Stimulated activated CD4-positive, alpha-beta T cell treated with anti-CD3 and anti-CD28 coated beads, TNF-alpha, amount 100 ng/mL, for 4 hours (primary cell): ENCODE measurements at places on chromosomes 4 and X.

- no peak for DNase-seq
Measured at GRCh38 chrX:13380211-13380610, 60.4 kb upstream of the ATXN3L start.

GRCh38 chr4:105712766-105713165, 4.2 kb downstream of the GSTCD start:
- DNase-seq, result no peak

DNA sequence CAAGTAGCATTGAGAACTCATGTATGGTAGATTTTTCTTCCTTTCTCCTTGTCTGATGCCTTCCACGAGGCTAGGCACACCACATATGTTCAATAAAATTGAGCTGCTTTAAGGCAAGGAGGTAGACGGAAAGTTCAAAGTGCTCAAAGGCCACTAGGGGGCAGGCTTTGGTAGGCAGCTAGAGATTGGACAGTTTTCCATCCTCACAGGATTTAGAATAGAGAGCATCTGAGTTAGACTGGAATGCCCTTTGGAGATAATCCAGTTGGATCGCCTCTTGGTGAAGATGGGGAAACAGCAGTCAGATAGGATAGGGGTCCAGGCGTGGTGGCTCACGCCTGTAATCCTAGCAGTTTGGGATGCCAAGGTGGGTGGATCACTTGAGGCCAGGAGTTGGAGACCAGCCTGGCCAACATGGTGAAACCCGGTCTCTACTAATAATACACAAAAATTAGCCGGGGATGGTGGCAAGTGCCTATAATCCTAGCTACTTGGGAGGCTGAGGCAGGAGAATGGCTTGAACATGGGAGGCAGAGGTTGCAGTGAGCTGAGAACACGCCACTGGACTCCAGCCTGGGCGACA, 30.4 kb downstream of the ELF4 start:
- peak; percentile 41 for DNase-seq

DNA sequence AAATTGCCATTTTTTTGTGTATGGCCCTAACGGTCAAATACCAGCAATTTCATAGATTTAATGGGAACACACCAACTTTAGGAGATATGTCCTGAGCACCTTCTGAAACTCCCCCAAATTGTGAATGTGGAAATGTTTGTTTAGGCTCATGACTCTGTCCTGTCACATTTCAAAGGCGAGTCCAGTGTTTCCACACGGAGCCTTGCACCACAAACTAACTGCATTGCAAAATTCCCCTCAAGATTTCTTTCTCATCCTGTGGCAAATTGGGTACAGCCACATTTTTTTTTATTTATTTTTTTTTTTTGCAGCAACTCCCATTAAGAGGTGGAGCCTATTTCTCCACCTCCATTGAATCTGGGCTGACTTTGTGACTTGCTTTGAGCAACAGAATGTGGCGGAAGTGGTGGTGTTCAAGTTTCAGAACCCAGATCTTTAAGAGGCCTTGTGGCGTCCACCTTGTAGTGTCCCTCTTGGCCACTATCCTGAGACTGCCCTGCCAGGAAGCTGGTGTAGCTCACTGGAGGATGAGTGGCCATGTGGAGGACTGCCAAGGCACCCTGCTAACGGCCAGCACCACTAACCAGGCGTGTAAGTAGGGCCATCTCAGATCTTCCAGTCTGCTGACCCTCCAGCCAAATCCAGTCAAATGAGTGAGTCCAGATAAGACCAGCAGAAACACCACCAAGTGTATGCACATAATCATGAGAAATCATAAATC, 172.4 kb upstream of the SCML1 start:
- DNase-seq, result no peak

DNA sequence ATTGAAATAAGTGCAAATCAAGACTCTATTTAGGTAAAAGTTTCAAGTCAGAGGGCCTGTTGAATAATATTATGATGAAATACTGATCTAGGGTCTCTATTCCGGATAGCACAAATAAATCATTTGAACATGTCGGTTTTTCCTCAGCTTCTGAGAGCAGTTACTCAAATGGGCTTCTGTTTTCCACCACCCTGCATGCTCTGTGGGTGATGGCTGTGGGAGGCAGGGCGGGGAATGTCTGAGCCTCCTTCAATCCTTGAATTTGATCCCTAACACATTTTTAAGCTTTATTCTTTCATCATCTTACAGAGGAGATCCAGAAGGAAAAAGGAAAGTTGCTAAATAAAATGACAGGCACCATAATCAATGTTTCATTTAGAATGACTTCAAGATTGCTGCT, 8.5 kb downstream of the UNC5C start:
- no peak for DNase-seq

DNA sequence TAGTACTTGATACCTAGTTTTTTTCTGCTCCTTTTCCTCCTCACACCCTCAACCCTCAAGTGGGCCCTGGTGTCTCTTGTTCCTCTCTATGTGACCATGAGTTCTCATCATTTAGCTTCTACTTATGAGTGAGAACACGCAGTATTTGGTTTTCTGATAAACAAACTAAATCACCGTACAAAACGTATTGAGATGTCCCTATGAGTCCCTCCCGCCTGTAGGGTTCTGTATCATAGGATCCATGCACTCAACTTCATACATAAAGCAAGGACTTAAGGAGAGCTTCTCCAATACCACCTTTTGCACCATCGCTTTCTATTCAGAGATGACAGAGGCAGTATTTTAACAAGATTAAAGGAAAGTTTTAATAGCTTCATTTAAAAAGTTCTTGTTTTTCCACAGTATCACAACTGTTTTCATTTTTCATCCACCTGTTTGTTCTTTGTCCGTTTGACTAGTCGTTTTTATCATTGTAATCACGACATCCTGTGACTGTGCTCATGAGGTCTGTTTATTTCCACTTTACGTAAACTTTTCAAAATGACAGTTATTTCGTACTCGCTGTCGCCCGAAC, 457 bp upstream of the RAB9A start:
- DNase-seq, result no peak

GRCh38 chr4:37891260-37892159, 626 bp downstream of the TBC1D1 start:
- DNase-seq, result peak; percentile 41

- no peak for DNase-seq
Measured at GRCh38 chrX:13177921-13178566, 133.6 kb upstream of the FAM9C start.

DNA sequence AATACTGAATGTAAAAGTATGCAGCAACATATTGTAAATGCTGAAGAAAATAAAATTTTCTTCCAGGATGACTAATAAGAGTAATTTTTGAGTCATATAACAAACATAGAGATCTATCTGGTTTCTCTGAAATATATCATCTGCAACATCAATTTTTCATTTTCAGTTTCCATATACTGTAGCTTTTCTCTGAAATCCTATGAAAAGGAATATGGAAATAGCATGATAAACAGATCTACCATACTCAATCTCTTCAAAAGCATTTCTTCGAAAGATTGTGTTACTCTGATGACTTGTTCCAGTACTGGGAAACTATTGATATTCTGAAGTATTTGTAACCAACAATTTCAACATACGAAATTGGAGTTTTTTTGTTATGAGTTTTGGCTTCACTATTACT, 1156.7 kb downstream of the FAM133A start:
- no peak for DNase-seq

GRCh38 chr4:161573836-161574235, 590.0 kb downstream of the FSTL5 start:
- no peak for DNase-seq

DNA sequence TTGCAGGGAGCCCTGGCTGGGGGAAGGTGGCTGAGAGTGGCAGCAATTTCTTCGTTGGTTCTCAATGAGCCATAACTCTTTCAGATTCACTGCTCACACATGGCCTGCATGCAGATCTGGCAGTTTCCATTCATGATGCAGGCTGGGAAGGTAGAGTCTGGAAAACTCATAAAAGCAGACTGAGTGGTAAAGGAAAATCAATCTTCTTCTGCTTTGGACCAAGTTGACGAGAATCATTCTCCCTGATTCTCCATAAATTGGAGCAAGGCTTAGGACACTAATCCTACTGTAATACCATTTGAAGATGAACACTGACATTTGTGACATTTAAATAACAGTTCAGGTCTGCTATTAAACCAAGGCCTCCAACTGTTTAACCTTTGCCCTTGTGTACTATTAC, 35.3 kb upstream of the HAND2 start:
- no peak for DNase-seq

DNA sequence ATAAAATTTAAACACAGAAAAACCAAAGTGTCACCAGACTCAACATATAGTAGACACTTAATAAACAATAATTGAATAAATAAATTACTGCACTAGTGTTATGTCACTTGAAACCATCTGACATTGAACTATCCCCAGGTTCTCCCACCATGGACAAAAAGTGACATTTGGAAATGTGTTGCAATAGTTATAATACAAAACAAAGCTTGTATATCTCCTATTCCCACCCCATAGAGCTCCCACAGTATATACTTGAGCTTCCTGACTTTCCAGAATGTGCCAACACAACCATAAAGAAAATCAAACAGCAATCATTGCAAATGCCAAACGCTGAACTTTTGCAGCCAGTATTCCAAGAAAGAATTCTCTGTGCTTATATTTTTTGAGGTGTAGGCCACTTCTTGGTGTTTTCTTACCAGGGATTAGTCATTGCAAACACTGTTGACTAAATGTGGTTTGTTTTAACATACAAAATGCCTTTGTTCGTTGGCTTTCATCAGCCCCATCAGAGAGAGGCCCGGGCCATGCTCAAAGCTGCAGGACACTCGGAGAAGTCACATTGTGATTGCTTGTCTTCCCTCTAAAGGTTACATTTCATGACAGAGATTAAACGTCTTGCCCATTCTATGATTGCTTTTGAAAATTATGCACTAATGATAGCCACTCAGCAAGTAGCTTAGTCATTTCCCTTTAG, 33.8 kb downstream of the PPARGC1A start:
- no peak for DNase-seq

- DNase-seq, result no peak
Measured at GRCh38 chr4:183257808-183258207, 62.3 kb downstream of the CLDN22 start.

- DNase-seq, result no peak
Measured at GRCh38 chrX:117744958-117745357, 371.7 kb downstream of the KLHL13 start.

DNA sequence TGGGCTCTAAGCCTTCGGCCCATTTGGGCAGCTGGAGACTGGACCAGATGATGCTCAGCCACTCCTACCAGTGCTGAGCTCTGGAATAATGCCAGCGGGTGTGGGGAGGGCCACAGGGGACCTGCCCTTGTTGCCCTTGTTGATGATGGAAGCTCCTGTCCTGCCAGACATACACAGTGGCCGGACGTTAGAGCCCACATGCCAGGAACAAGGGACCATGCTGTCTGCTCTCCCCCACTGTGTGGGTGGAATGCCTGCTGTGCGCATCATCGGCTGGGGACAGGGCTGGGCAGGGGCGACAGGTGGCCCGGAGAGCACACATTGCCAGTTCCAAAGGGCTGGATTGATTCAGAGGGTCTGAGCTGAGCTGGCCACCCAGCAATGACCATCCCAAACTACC, 2.0 kb downstream of the ABLIM2 start:
- DNase-seq, result no peak

GRCh38 chr4:110533940-110534339, 58.0 kb downstream of the ENPEP start:
- DNase-seq, result no peak

- DNase-seq, result no peak
Measured at GRCh38 chr4:13539047-13539618, 5.2 kb downstream of the NKX3-2 start.

DNA sequence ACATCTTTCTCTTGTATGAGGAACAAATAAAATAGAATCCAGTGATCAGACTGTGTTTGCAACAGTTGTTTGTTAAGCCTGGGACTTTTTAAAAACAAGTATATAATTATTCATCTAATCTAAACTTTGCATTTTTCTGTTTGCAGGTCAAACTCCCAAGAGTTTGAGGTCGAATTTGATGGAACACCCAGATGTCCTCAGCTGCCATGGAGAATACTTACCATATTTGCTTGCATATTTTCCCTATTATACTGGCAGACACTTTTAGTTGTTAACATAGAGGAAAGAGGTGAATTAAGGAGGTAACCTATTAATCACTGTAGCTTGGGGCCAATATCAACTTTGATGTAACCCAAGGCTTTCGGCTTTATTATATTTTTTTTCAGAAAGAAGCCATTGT, 401.5 kb upstream of the DIPK2B start:
- no peak for DNase-seq

DNA sequence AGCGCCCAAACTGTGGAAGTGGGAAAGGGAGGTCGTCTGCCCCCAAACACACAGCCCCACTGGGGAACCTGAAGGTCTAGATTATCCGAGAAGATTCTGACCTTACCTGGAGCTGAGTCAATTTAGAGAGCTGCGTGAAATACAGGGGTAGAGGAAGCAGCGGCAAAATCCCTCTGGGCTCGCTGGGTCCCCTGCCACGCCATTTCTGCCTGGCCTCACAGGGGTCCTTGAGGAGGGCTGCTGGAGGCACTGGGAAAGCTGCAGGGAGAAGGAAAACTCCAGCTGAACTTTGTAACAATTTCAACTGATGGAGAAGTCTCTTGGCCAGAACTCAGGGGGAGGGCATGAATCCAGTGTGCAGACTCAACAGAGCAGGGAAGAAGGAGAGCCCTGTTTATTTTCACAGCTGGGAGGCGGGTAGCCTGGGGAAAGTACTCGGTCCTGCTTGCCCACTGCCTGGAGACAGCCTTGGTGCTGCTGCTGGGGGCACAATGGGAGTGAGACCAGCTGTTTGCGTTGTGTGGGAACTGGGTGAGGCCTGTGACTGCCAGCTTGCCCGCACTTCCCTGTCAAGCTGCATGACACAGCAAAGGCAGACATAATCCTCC, 93.2 kb upstream of the MAPK10 start:
- DNase-seq, result no peak

DNA sequence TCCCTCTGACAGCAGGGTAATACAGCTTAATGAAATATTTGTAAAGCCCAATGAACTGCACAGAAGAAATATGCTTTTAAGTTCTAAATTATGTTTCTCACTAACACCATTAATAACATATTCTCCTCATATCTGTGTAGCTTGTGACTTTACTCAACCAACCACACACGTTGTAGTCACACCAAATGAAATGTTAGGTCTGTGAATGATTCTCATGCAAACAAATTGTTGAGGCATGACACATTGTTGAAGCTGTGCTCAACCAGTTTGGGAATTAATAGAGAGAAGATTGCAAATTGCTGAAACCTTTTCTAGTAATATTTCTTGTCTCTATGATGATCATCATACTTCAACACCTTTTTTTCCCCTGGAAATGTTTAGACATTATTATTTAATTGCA, 645.9 kb downstream of the PCDH7 start:
- no peak for DNase-seq

DNA sequence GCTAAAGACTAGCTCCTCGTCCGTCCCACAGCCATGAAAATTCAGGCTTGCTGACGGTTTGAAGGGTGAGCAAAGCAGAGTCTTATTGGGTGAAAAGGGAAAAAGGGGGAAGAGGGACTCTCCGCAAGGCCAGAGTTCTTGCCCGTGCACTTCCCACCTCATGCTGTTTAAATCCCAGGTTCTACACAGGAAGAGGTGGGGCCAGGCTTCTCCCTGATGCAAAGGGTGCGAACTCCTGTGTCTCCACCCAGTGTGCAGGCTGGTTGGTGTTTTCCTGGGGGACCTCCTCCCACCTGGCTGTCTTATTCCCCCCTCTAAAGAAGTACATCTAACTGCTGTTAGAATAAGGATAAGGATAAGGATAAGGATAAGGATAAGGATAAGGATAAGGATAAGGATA, 18.0 kb upstream of the LANCL3 start:
- no peak for DNase-seq
